ENCODE measurements at places on chromosomes 2 and 18. TPM values are rescaled to one million over a fixed set of nuclear protein-coding genes. Genes with fewer than 3 reads are reported as not detected.

DNA sequence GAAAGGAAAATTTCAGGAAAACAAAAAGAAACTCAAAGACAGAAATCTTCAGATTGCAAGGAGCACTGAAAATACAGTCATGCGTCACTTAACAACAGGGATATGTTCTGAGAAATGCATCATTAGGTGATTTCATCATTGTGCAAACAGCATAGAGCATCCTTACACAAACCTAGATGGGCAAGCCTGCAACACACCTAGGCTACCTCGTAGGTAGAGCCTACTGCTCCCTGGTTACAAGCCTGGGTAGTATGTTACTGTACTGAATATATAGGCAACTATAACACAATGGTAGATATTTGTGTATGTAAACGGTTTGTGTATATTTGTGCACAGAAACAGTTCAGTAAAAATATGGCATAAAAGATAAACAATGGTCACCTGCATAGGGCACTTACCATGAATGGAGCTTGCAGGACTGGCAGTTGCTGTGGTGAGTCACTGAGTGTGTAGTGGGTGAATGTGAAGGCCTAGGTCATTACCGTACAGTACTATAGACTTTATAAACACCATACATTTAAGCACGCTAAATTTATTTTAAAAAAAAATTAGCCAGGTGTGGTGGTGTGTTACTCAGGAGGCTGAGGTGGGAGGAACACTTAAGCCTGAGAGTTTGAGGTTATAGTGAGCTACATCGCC lies 33.4 kb downstream of the SFXN5 start:
- H3K4me1 ChIP-seq = no peaks in the 10 kb centered on the region
- no peak overlapping the region for H3K4me3 ChIP-seq
- no peaks in the 10 kb centered on the region for H3K27me3 ChIP-seq
- no peak for DNase-seq
- peaks cover 3% of the 10 kb centered on the region for H3K36me3 ChIP-seq

DNA sequence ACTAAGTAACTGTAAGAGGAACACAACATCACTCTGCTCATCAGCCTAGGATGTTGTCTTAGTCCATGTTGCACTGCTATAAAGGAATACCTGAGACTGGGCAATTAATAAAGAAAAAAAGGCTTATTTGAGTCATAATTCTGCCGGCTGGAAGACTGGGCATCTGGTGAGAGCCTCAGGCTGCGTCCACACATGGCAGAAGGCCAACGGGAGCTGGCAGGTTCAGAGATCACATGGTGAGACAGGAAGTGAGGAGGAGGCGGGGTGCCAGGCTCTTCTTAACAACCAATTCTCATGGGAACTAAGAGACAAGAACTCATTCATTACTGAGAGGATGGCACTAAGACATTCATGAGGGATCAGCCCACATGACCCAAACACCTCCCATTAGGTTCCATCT lies 46.8 kb downstream of the EPG5 start:
- no peaks in the 10 kb centered on the region for H3K4me1 ChIP-seq
- no peak for DNase-seq
- H3K27ac ChIP-seq = no peak overlapping the region
- H3K4me3 ChIP-seq = no peak overlapping the region

- no peaks in the 10 kb centered on the region for H3K27me3 ChIP-seq
- no peak overlapping the region for H3K27ac ChIP-seq
- DNase-seq = no peak
Measured at GRCh38 chr2:6644261-6644660, 221.4 kb downstream of the CMPK2 start.

GRCh38 chr18:74069178-74070050 lies 78.2 kb downstream of the FBXO15 start:
- no peaks in the 10 kb centered on the region for H3K36me3 ChIP-seq
- H3K4me1 ChIP-seq = no peaks in the 10 kb centered on the region
- no peaks in the 10 kb centered on the region for H3K27me3 ChIP-seq
- no peak for DNase-seq
- H3K27ac ChIP-seq = no peak overlapping the region

DNA sequence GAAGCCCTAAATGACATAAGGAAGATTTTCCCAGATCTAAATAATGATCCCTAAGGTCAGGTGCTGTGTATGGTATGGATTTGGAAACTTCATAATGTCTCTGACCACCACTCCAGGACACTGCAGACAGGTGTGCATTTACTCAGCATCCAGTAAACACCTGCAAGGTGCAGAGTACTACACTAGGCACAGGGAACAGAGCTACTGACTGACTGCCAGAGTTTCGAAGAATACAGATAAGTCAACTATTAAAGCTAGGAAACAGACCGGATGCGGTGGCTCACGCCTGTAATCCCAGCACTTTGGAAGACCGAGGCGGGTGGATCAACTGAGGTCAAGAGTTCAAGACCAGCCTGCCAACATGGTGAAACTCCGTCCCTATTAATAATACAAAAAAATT lies 65.0 kb downstream of the ATP8B1 start:
- H3K27me3 ChIP-seq = no peaks in the 10 kb centered on the region
- H3K36me3 ChIP-seq = no peaks in the 10 kb centered on the region
- peaks cover 12% of the 10 kb centered on the region for H3K4me1 ChIP-seq
- no peak for DNase-seq
- H3K4me3 ChIP-seq = no peak overlapping the region

DNA sequence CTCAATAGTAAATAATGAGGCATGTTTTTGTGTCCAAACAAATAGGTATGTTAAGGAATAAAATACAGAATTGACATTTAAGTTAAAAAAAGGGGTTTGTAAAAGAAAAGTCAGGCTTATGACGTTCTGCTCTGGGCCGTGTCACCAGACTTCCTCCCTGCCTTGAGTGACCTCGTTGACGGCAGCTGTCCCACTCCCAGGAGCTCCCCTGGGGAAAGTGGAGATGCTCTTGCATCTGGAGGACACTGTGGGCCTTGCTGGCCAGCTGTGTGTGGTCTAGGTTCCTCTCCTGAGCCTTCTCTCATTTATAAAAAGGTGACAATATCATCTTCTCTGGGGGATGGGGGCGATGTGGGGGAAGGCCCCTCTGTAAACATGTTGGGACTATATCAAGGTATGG lies 196.2 kb downstream of the CLIP4 start:
- H3K4me1 ChIP-seq = no peaks in the 10 kb centered on the region
- H3K27me3 ChIP-seq = peaks cover 5% of the 10 kb centered on the region
- H3K27ac ChIP-seq = no peak overlapping the region

- H3K27me3 ChIP-seq = no peaks in the 10 kb centered on the region
- no peaks in the 10 kb centered on the region for H3K4me1 ChIP-seq
- H3K27ac ChIP-seq = no peak overlapping the region
- DNase-seq = no peak
Measured at GRCh38 chr2:41691561-41691960, 356.3 kb upstream of the PKDCC start.

- no peaks in the 10 kb centered on the region for H3K36me3 ChIP-seq
- H3K4me3 ChIP-seq = no peak overlapping the region
- H3K4me1 ChIP-seq = no peaks in the 10 kb centered on the region
- no peaks in the 10 kb centered on the region for H3K27me3 ChIP-seq
- no peak overlapping the region for H3K27ac ChIP-seq
Measured at GRCh38 chr2:183250061-183250460, 125.8 kb downstream of the NUP35 start.

DNA sequence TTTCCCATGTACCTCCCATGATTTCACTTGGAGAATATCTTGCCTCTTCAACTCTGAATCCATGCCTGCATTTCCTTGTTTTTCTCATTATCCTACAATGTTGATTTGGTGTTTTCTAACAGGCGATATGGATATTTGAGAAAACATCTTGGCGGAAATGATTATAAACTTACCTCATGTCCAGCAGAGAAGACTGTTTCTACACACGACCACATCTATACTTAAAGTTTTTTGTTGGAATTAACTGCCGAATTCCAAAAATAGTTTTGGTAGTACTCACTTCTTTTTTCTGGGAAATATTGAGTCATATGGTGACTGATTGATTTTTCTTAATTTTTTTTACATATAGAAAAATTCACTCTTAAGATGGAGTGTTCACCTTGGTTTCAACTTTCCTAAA lies 41.4 kb upstream of the TMEFF2 start:
- H3K36me3 ChIP-seq = no peaks in the 10 kb centered on the region
- H3K4me3 ChIP-seq = no peak overlapping the region
- H3K27me3 ChIP-seq = no peaks in the 10 kb centered on the region
- H3K27ac ChIP-seq = no peak overlapping the region

GRCh38 chr18:42351455-42351854 lies 396.4 kb downstream of the PIK3C3 start:
- H3K27me3 ChIP-seq = no peaks in the 10 kb centered on the region
- no peaks in the 10 kb centered on the region for H3K4me1 ChIP-seq
- DNase-seq = no peak
- no peak overlapping the region for H3K27ac ChIP-seq
- H3K36me3 ChIP-seq = no peaks in the 10 kb centered on the region

GRCh38 chr2:137997733-137998132 lies 33.5 kb downstream of the HNMT start:
- no peaks in the 10 kb centered on the region for H3K4me1 ChIP-seq
- no peaks in the 10 kb centered on the region for H3K27me3 ChIP-seq
- H3K4me3 ChIP-seq = no peak overlapping the region
- H3K27ac ChIP-seq = no peak overlapping the region
- DNase-seq = no peak

- H3K27me3 ChIP-seq = no peaks in the 10 kb centered on the region
- H3K27ac ChIP-seq = no peak overlapping the region
- DNase-seq = no peak
- no peak overlapping the region for H3K4me3 ChIP-seq
- H3K4me1 ChIP-seq = no peaks in the 10 kb centered on the region
Measured at GRCh38 chr18:49886891-49887764, 73.8 kb upstream of the ACAA2 start.

DNA sequence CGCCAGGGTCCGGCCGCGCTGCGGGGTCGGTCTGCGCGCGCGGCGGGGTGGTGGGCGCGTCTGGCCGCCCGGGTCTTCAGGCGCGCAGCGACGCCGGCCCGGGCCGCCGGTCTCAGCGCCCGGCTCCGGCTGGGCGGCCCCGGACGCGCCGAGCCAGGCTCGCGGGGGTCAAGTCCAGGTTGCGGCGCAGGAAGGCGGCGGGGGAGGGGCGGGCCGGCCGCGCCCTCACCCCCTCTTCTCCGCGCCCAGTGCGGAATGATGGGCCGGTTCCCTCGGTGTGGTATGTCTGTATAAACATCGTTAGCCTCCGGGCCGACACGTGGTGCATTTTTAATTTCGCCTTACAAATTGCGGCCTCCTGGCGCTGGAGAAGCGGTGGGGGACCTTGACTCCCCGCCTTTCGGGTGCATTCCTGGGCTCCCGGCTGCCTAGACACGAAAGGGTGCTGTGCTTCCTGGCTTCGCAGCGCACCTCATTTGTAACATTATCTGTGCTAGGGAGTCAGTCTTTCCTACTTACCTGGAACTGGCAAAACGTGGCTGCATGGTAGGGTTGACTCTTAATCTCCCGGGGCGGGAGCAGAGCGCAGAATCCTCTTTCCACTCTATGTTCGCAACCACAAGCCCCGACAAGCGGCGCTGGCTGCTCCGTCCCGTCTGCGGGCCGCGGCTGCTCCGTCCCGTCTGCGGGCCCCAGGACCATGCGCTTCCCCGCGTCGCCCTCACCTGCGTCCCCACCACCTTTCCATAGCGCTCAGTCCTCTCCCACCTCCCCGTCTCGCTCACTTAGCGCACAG lies 69.0 kb downstream of the CTAGE1 start:
- peak overlapping the region; percentile 35 for H3K4me3 ChIP-seq
- H3K4me1 ChIP-seq = peaks cover 35% of the 10 kb centered on the region
- H3K27me3 ChIP-seq = no peaks in the 10 kb centered on the region
- H3K27ac ChIP-seq = peak overlapping the region; percentile 93
- no peaks in the 10 kb centered on the region for H3K36me3 ChIP-seq

GRCh38 chr2:215277944-215278343 lies 33.9 kb upstream of the ATIC start:
- DNase-seq = no peak
- no peaks in the 10 kb centered on the region for H3K36me3 ChIP-seq
- no peaks in the 10 kb centered on the region for H3K27me3 ChIP-seq
- no peaks in the 10 kb centered on the region for H3K4me1 ChIP-seq

DNA sequence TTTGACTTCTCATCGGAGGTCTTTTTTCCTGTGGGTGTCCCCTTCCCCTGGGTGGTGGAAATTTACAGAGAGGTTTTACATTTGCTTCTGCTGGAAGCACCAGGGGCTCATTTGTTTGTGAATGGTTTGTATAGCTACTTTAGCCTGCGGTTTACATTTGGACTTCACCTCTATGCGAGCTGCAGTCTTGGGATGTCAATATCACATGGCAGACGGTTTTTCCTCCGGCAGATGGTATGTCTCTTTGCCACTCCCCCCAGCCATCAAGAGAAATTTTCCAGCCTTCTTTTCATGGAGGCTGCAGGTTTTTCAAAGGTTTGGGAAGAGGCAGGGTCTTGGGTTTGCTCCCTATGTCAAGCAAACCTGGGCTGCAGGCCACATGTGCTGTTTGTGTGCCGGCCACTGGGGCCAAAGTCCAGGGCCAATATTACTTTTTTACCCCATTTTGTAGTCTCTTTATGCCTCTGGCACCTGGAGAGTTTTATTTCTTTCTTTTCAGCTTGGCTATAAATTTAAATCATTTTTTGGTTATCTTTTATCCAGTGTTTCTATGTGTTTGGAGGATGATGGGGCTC lies 23.9 kb upstream of the BOD1L2 start:
- no peak for DNase-seq
- H3K36me3 ChIP-seq = no peaks in the 10 kb centered on the region
- no peak overlapping the region for H3K27ac ChIP-seq

DNA sequence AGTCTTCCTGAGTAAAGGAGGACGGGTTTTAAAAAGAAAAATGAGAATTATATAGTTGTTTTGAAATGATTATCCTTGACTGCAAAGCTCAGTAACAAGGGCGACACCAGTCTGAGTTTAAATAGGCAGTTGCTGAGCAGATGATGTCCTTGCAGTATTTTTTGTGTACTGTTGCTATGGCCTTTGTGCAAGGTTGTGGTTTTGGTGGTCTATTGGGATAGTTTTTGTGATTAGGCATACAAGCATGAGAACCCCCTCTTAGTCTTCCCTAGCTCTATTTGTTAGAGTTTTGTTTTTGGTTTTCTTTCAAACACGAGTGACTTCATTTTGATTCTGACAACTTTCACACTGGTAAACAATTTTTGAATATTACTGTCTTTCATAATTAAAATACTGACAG lies 64.1 kb downstream of the TAF4B start:
- H3K27me3 ChIP-seq = no peaks in the 10 kb centered on the region
- no peak overlapping the region for H3K4me3 ChIP-seq
- H3K4me1 ChIP-seq = no peaks in the 10 kb centered on the region
- H3K27ac ChIP-seq = no peak overlapping the region

GRCh38 chr2:61291851-61292575 lies 130.0 kb downstream of the C2orf74 start:
- no peaks in the 10 kb centered on the region for H3K4me1 ChIP-seq
- H3K4me3 ChIP-seq = no peak overlapping the region

GRCh38 chr2:195912079-195912478 lies 156.6 kb downstream of the DNAH7 start:
- no peaks in the 10 kb centered on the region for H3K4me1 ChIP-seq
- H3K36me3 ChIP-seq = no peaks in the 10 kb centered on the region
- no peak overlapping the region for H3K27ac ChIP-seq
- H3K4me3 ChIP-seq = no peak overlapping the region

The FOXI3 gene
- total RNA-seq = not detected

The TNFRSF11A gene
- total RNA-seq = 11.0 TPM

The TMSB10 gene
- total RNA-seq = 2,904 TPM

The SAG gene
- total RNA-seq = 0.47 TPM

The LIPG gene
- total RNA-seq = 75.2 TPM

The NXPH2 gene
- total RNA-seq = 1.2 TPM

The VWA3B gene
- not detected for total RNA-seq

The SLC40A1 gene
- total RNA-seq = 261 TPM

The DYNAP gene
- not detected for total RNA-seq

Data from hepatocyte (in vitro differentiated cells).